B cell (primary cell): ENCODE measurements at places on chromosomes 12 and 14. TPM values are rescaled to one million over a fixed set of nuclear protein-coding genes. Genes with fewer than 3 reads are reported as not detected.

- H3K27ac ChIP-seq = no peak overlapping the region
- DNase-seq = no peak
- peaks cover 6% of the 10 kb centered on the region for H3K4me1 ChIP-seq
- H3K4me3 ChIP-seq = no peak overlapping the region
- no peaks in the 10 kb centered on the region for H3K36me3 ChIP-seq
- no peaks in the 10 kb centered on the region for H3K27me3 ChIP-seq
Measured at GRCh38 chr14:55698051-55698450, 118.0 kb downstream of the KTN1 start.

C14orf180 gene
- total RNA-seq = not detected in 2 replicates

- no peak overlapping the region for H3K27ac ChIP-seq
- H3K36me3 ChIP-seq = no peaks in the 10 kb centered on the region
- DNase-seq = no peak
Measured at GRCh38 chr12:58184212-58184611, 242.8 kb downstream of the ATP23 start.

FOXN4 gene
- total RNA-seq = not detected in 2 replicates

DNA sequence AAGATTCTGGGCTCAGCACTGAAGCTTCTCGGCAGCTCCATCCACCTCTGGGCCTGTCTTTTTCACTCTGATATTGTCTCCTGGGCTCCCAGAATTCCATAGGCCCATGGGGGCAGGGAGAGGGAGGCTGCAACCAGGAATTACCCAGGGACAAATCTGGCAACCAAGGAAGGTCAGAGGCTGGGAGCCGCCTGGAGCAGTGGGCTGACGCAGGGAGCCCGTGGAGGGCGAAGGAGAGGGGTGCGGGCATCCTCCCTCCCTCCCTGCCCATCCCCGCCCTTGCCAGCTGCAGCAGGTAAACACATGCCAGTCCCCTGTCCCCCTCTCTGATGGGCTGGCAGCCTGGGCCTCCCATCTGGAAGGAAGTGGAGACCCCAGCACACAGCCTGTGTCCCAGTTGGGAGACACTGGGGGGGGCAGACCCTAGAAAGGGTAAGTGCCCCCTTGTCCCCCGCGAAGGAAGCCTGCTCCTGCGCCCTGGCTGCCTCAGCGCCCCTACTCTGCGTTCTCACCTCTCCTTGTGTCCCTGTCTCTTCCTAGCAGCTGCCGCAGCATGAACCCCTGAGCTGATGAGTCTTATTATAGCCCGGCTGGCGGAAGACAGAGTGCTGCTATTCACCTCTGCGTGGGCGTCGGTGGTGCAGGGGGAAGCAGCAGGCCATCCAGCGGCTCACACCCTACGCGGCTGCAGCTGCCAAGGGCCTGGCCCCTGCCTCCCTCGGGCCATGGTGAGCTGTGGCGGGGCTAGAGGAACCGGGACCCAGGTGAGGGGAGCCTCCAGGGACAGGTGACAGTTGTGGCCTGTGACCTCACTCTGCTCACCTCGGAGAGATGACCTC, 6.7 kb downstream of the LRTM2 start:
- no peak overlapping the region for H3K27ac ChIP-seq
- no peak for DNase-seq
- H3K36me3 ChIP-seq = no peaks in the 10 kb centered on the region
- no peaks in the 10 kb centered on the region for H3K4me1 ChIP-seq
- H3K4me3 ChIP-seq = no peak overlapping the region
- no peaks in the 10 kb centered on the region for H3K27me3 ChIP-seq

- peaks cover 54% of the 10 kb centered on the region for H3K4me1 ChIP-seq
- peak overlapping the region; percentile 81 for H3K27ac ChIP-seq
- peak; percentile 79 for DNase-seq
- H3K27me3 ChIP-seq = no peaks in the 10 kb centered on the region
- no peak overlapping the region for H3K4me3 ChIP-seq
- no peaks in the 10 kb centered on the region for H3K36me3 ChIP-seq
Measured at GRCh38 chr14:91363776-91364523, 53.7 kb downstream of the CCDC88C start.

DNA sequence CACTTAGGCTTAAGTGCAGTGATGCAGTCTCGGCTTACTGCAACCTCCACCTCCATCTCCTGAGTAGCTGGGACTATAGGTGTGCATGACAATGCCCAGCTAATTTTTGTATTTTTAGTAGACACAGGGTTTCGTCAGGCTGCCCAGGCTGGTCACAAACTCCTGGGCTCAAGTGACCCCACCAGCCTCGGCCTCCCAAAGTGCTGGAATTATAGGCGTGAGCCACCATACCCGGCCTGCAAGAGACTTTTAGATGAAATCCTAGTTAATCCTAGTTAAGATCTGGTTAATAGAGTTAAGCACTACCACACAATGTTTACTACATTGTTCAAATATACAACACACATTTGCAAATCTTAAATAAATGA, 196.5 kb upstream of the AMIGO2 start:
- H3K36me3 ChIP-seq = no peaks in the 10 kb centered on the region
- DNase-seq = no peak
- H3K4me3 ChIP-seq = no peak overlapping the region
- H3K27ac ChIP-seq = peak overlapping the region; percentile 88
- H3K4me1 ChIP-seq = peaks cover 51% of the 10 kb centered on the region
- H3K27me3 ChIP-seq = no peaks in the 10 kb centered on the region

ISCA2 gene
- total RNA-seq = 28.3 and 30.0 TPM in 2 replicates

DNA sequence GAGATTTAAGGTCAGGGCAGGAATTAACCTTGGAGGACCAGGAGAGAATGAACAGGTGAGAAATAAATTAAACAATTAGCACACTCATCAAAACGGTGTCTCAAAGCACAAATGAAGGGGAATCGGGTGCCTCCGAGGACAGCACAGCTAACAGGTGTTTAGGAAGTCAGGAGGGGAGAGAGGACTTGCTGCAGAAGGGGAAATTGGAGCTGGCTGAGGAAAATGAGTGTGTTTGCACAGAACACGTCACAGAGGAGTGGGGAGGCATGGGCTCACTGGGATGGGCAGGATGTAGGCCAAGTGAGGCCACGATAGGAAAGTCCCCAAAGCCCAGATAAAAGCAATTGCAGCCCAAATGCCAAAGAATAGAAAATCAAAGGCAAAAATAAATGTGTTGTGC, 121.7 kb downstream of the ZNF664 start:
- H3K4me1 ChIP-seq = no peaks in the 10 kb centered on the region
- H3K27me3 ChIP-seq = no peaks in the 10 kb centered on the region
- no peak for DNase-seq

DNA sequence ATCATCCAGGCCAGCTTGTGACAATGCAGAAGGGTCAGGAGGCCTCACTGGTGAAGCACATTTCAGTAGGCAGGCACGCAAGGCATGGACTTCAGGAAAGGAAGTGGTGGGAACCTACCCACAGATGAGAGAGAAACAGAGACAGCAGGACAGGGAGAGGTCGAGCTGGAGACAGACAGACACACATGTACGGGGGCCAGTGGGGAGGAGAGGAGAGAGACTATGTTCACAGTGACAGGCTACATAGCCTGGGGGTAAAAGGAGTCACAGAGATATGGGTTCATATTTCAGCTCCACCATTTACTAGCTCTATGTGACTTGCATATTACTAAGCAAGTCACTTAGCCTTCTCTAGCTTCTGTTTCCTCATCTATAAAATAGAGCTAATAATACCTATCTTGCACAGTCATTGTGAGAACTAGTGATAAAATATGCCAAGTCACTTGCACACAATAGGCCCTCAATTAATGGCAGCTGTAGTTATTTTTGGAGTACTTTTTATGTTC, 91.1 kb upstream of the FUT8 start:
- no peak overlapping the region for H3K4me3 ChIP-seq
- DNase-seq = no peak
- no peaks in the 10 kb centered on the region for H3K27me3 ChIP-seq
- H3K36me3 ChIP-seq = no peaks in the 10 kb centered on the region
- H3K27ac ChIP-seq = peak overlapping the region; percentile 39

KRT83 gene
- not detected in 2 replicates for total RNA-seq

- no peak overlapping the region for H3K4me3 ChIP-seq
- DNase-seq = no peak
- no peaks in the 10 kb centered on the region for H3K4me1 ChIP-seq
- no peak overlapping the region for H3K27ac ChIP-seq
- H3K27me3 ChIP-seq = no peaks in the 10 kb centered on the region
Measured at GRCh38 chr14:67371247-67372148, 11.4 kb downstream of the EIF2S1 start.

DNA sequence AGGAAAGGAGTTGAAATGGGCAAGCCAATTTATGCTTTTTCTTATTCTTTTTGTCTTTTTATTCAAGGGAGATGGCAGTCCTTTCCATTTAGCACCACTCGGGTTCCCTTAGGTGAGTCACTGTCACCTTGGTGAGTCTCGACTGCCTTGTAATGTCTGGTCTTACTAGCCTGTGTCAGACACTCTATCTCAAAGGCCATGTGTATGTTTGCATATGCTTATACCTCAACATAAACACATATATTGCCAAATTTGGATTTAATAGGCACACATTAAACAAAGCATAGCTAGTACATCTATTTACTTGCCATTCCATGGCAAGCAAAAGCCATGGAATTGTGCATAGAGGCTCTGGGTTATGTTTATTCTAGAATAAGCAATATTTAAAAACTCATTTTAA, 624.9 kb upstream of the FOXG1 start:
- no peak for DNase-seq
- H3K4me1 ChIP-seq = no peaks in the 10 kb centered on the region
- H3K27me3 ChIP-seq = no peaks in the 10 kb centered on the region
- no peak overlapping the region for H3K27ac ChIP-seq
- no peak overlapping the region for H3K4me3 ChIP-seq

DTX1 gene
- total RNA-seq = 47.0 and 47.8 TPM in 2 replicates

DNA sequence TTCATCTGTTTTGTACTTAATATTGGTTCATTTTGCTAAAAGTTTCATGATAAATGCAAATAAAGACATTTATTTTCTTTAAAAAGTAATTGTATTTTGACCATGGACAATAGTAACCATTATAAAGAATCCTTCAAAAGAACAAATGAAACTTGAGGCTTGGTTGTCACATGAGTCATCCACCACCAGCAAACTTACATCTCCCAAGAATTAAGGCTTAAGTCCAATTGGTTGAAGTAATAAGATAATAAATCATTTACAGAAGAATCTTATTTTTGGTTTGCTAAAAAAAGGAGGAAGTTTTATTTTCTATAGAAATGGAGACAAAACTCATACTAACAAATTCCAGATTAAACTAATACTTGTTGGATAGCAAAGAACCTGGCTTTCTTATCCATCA, 84.8 kb upstream of the KITLG start:
- no peak for DNase-seq
- H3K36me3 ChIP-seq = no peaks in the 10 kb centered on the region
- H3K4me1 ChIP-seq = no peaks in the 10 kb centered on the region
- H3K27me3 ChIP-seq = no peaks in the 10 kb centered on the region
- H3K27ac ChIP-seq = no peak overlapping the region

- H3K4me3 ChIP-seq = no peak overlapping the region
- H3K27ac ChIP-seq = peak overlapping the region; percentile 85
- no peak for DNase-seq
- H3K36me3 ChIP-seq = peaks cover 60% of the 10 kb centered on the region
- H3K4me1 ChIP-seq = peaks cover 34% of the 10 kb centered on the region
Measured at GRCh38 chr14:50109342-50109741, 7.0 kb downstream of the VCPKMT start.

GRCh38 chr14:77885367-77885766, 85.5 kb downstream of the ADCK1 start:
- no peaks in the 10 kb centered on the region for H3K27me3 ChIP-seq
- no peak for DNase-seq
- no peaks in the 10 kb centered on the region for H3K4me1 ChIP-seq
- H3K36me3 ChIP-seq = no peaks in the 10 kb centered on the region
- no peak overlapping the region for H3K4me3 ChIP-seq
- H3K27ac ChIP-seq = no peak overlapping the region

GRCh38 chr12:27257104-27257843, 13.2 kb downstream of the STK38L start:
- no peaks in the 10 kb centered on the region for H3K36me3 ChIP-seq
- DNase-seq = no peak
- no peaks in the 10 kb centered on the region for H3K4me1 ChIP-seq
